ENCODE measurements at places on chromosomes 11 and 22. TPM values are rescaled to one million over a fixed set of nuclear protein-coding genes. Genes with fewer than 3 reads are reported as not detected.

- no peak for DNase-seq
Measured at GRCh38 chr11:96024666-96025065, 100.8 kb upstream of the MTMR2 start.

- no peak for DNase-seq
Measured at GRCh38 chr22:36135306-36135980, 25.1 kb downstream of the APOL3 start.

DNA sequence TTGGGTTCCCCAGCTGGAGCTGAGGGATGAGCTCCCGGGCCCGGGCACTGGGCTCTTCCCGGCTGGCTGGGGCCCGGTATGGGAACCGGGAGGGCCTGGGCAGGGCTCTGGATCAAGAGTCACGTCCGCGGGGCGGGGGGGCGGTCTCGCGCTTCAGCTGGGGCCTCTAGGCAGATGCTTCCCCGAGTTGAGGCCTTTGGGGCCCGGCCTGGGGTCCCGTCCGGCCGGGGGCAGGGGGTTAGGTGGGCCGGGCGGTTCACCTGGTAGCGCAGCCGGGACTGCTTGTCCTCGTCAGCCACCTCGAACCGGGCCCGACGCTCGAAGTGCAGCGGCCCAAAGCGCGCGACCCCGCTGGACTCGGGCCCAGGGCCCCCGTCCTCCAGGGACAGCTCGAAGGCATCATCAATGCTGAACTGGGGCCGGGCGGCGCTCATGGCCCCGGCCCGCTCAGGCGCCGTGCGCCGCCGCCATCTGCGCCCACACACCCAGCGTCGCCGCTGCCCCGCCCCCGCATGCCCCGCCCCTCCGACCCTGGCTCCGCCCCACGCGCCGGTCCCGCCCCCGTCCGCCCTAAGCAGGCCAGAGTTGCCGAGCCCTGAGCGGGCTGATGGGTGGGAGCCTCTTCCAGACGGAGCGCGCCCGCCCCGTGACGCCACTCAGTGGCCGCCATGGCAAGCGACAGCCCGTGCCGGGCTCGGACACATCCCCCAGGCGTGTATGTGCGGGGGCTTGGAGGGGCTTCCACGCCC lies at the start of gene TMEM134:
Gene TMEM134 (minus strand): TSS at position 493 of the 749 bp plus-strand sequence. CDS start 59 bp downstream, at position 434.
- DNase-seq: peak; percentile 94

- DNase-seq: no peak
Measured at GRCh38 chr22:40967111-40967760, 16.1 kb downstream of the RBX1 start.

DNA sequence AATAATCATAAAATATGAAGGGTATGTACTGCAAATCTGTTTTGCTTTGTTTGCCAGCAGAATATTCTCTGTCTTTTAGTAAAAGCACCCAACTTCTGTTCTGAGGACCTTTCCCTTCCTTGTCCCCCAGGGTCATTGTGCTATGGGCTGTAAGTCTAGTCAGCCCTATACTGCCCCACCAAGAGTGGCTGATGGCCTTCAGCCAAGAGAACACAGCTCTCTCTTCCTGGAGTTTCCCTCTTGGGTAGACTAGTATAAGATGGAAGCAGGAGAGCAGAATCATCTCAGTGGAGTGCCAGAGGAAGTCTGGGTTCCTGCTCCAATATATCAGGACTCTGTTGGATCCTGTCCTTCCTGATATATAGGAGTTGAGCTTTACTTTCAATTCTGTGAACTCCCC lies 29.0 kb downstream of the MMP13 start:
- DNase-seq: no peak

DNA sequence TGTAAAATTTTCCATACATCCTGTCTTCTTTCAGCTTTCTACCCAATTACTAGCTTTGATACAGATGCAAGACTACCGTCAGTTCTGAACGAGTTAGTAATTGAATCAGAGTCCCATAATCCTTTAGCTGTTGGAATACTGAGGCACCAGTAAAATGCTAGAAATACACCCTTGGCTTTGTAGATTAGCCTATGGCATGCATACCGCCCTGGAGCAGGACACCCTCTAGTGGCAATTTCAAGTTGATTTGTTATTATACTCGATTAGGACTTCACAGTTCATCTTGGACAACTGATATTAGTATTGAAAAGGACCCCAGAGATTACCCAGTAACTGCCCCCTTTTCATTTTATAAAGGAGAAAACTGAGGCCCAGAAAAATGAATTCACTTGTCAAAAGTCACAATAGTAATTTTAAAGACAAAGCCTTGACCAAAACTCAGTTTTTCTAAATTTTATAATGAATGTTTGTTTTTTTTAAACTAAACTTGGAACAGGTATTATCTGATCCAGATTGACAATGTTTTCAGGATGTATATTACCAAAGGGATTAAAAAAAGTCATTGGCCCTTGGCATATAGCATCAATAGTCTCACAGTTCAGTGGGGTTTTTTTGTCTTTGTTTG lies 72.6 kb downstream of the HIPK3 start:
- DNase-seq: peak; percentile 81

DNA sequence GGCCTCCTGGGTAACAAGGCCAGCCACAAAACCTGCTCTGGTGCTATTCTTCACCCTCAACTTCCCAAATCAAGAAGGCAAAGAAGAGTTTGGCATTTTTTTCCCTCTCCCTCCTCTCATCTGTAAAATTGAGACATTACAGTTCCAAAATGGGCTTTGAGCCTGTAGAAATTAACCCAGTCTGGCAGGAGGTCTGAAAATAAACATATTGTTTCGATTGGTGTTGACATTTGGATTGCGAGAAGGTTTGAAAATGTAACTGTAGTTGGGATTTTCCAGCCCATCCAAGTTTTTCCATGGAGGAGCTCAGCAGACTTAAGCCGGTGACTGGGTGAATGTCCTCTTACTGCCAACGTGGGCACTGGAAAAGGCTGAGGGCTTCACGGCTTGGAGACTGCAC lies 35.0 kb upstream of the ALX4 start:
- no peak for DNase-seq

DNA sequence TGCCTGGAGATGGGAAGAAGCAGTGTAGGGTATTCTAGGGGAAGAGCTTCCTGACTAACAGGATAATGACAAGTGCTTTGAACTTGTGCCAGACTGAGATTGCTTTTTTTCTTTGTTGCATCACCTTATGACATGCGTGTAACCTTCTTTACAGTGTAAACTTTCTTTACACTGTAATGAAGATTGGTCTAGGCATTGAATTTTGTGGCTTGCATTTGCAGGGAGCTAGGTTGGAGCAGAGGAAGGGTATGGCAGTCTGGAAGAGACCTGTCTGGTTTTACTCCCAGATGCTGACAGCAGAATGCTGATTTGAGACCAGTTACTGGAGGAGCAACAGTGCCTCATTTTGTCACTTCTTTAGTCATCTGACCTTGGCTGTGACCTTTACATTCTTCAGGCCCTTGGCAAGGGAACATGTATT lies 5.6 kb downstream of the DDB2 start:
- DNase-seq: no peak

DNA sequence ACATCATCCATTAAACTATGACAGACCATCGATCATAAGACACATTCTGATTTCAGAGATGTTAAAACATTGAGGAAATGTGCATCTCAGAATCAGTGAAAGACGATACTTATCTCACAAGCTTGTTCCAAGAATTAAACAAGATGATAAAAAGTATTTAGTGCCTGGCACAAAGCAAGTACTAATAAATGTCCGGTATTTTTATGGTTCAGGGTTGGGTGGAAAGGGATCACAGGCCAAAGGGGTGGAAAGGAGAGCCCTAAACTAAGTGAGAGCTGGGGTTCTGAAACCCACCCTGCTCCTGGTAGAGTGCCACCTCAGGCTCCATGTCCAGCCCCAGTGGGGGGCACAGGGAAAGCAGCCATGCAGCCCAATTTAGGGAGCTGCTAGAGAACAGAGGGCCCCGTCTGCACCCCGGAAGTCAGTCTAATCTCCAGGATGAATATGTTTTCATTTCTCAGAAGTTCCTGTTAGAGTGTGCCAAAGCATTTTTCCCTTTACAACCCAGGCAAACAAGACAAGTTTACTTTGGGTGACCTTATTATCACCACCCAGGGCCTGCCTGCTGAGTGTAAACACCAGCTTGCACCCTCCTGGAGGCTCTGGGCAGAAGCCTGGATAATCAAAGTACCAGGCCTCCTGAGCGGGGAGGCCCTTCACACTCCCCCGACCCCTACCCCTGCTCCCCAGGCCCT lies 3.8 kb upstream of the CREB3L1 start:
- peak; percentile 88 for DNase-seq

GRCh38 chr11:30447058-30447640 lies 124.2 kb downstream of the ARL14EP start:
- DNase-seq: no peak

- no peak for DNase-seq
Measured at GRCh38 chr11:114275280-114275679, 20.9 kb upstream of the NNMT start.

DNA sequence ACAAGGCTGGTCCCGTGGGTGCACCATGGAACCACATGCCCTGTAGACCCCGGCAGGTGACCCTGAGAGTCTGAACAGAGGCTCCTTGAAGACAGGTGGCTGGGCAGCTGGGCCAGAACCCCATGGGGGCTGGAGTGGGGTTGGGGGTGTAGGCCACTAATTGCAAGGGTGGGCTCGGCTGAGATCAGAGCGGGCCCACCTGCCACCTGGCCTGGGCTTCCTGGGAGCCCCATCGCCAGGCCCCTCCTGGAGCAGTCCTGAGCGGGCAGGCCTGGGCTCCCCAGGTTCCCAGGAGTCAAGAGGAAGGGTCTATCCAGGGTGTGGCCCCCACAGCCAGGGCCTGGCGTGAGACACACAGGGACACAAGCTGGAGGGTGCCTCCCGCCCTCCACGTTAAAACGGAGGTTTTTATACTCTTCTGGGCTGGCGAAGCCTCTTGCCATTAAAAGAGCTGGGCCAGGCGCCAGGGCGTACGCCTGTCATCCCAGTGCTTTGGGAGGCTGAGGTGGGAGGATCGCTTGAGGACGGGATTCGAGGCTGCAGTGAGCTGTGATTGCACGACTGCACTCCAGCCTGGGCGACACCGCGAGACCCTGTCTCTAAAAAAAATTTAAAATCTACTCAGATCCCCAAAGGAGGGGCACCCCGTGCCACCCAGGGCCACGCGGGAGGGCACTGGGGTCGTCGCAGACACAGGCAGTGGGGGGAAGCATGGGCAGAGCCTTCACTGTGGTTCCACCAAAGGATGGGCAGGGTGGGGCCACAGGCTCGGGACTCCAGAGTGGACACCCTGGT lies 4.8 kb upstream of the TRABD start:
- DNase-seq: no peak

DNA sequence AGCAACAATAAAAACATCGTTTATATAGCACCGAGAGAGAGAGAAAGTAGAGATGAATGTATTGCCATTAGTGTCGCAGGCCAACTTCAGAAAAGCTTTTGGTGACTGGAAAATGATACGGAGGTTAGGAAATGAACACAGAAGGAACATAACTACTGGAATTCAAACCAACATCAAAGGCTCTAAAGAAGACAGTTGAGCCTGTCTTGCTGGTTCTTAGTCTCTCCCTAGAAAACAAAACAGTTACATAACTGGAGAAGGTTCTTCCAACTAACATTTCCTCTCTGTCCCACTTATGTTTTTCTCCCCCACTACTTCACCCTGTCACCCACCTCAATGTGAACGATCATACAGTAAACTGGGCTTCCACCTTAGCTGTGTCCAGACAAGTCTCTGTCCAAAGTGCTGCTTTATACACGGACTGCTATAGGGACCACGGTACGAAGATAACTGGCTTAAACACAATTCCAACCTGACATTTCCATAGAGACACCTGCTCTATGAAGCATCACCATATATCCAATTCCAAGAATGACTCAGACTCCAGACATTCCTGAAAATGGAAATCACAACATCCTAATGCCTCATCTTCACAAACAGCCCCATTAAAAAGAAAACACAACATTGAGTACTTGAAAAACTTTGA lies 85.2 kb upstream of the ARHGAP32 start:
- DNase-seq: peak; percentile 53

DNA sequence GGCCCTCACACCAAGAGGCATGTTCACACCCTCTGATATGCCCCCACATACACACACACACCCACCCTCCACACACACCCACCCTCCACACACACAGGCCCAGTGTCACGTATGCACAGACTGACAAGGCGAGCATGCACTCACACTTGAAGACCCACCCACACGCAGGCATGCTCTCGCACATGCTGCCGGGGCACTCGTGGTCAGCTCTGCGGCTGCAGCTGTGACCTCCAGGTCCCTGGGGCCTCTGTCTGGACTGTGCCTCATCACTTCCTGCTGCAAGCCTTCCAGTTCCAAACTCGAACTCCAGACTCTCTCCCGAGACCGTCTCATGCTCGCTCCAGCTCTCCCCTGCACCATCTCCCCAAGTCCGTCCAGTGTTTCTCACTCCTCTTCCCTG lies 9.5 kb downstream of the DCHS1 start:
- no peak for DNase-seq

- no peak for DNase-seq
Measured at GRCh38 chr11:58061813-58062212, 31.1 kb downstream of the OR6Q1 start.

- DNase-seq: no peak
Measured at GRCh38 chr11:69484427-69485259, 3.2 kb downstream of the LINC01488 start.

DNA sequence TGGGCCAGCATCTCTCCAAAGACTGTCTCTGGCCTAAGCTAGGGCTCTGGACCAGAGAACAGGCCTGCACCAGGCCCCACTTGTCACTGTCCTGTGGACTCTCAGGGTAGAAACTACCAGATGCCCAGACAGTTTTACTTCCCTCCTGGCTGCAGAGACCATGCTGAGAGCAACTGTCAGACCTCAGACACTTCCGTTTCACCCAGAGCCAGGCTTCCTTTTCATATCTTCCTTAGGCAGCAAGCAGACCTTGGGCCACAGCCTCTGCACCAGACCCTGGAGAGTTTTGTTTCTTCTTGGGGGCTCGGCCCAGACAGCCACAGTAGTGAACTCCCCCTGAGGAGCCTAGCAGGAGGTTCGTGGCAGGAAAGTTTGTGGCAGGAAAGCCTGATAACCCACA lies 12.1 kb upstream of the FCHSD2 start:
- no peak for DNase-seq

- DNase-seq: no peak
Measured at GRCh38 chr22:49077036-49077393, 750.7 kb downstream of the BRD1 start.

- peak; percentile 19 for DNase-seq
Measured at GRCh38 chr11:77144857-77145428, 16.9 kb downstream of the MYO7A start.

- DNase-seq: no peak
Measured at GRCh38 chr11:130908770-130909625, 7.3 kb downstream of the SNX19 start.

DNA sequence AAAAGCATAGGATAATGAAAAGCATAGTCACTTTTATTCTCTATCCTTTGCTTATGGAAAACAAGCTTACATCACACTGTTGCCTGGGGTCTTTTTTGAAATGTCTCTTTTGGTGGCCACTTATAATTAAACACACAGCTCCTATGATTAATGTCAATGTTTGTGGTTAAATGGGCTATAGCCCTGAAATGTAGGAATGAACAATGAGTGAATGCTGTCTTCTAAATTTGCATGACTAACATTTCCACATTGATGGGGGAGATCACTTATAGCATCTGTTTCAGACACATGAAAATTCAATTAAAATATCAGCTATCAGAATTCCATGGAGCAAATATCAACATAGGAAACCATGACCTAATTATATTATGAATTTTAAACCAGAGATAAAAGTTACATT lies 171.4 kb upstream of the FAT3 start:
- no peak for DNase-seq

Gene MYOD1
- total RNA-seq: not detected

Gene BATF2
- 1.6 TPM for total RNA-seq

Gene SSTR3
- total RNA-seq: not detected

Gene IL17REL
- 0.03 TPM for total RNA-seq

Gene IGLL1
- not detected for total RNA-seq

Gene SSRP1
- 210 TPM for total RNA-seq

Gene C22orf42
- total RNA-seq: not detected

Gene VSIG10L2
- total RNA-seq: 0.08 TPM

Gene HBB
- not detected for total RNA-seq
